ENCODE measurements at places on chromosomes 7 and 10.
A peak's percentile ranks its signal among the peaks of the same experiment; 100 is the strongest.

DNA sequence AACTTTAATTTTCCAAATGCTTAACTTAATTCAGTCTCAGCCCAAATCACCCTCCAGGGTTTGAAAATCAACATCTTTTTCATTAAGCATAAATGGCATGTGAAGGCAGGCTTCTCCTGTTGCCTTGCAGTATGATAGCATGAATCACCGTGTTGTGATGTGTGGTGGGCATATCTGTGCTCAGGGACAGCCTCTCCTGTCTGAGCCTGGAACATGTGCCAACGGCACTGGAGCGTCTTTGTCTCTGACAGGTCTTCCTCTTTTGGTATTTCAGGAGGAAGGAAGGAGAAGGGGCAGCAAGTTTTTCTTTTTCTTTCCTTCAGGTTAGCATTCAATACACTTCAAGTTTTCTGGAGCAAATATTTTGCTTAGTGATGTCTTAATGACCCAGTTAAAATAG is 57.6 kb downstream of the LRGUK start:
- DNase-seq: no peak

- DNase-seq: no peak
Measured at GRCh38 chr7:151244841-151245346, 3.6 kb downstream of the SMARCD3 start.

DNA sequence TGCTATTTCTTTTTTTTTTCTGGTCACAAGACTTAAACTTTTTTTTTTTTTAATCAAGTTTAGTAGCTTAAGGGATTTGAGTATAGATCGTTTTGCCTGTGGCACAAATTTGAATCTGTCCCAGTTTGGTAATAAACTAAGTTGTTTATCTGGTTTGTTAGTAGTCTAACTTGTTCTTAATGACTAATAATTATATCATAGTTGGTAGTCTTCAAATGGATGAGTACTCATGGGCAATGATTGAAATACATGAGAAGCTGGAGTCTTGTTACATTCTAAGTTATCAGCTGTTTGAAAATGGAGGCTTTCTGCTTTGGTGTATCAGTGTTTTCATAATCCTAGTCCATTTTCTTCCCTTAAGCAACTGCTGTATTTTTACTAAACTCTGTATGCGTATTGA is 12.3 kb downstream of the BTAF1 start:
- DNase-seq: no peak

- no peak for DNase-seq
Measured at GRCh38 chr10:125023862-125024496, 82.1 kb downstream of the ZRANB1 start.

- DNase-seq: no peak
Measured at GRCh38 chr10:77872151-77872946, 54.2 kb downstream of the DLG5 start.

GRCh38 chr10:97134110-97134509 is 51.6 kb downstream of the SLIT1 start:
- no peak for DNase-seq

- DNase-seq: peak; percentile 86
Measured at GRCh38 chr7:4809666-4810065, 34.2 kb downstream of the AP5Z1 start.

DNA sequence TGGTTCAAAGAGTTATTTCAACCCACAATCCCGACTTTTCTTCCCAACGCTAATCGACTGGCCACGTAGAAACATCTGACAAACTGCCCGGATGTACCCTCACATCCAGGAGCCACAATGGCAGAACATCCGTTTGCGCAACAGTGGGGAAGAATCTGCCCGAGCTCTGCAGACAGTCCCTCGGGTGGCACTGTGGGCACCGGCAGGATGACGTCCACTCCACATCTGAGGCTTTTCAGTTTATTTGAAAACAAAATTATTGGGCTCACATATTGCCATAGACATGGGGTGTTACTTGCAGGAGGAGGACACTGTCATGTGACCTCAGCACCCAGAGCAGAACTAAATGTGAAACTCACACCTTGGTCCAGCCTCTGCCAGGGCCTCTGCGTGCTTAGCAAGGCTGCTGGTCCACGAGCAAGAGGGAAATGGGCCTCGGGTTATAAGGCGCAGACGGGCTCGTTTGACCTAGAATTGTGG is 84.1 kb downstream of the MKI67 start:
- no peak for DNase-seq

GRCh38 chr7:80721883-80722615 is 83.6 kb downstream of the CD36 start:
- DNase-seq: peak; percentile 77

DNA sequence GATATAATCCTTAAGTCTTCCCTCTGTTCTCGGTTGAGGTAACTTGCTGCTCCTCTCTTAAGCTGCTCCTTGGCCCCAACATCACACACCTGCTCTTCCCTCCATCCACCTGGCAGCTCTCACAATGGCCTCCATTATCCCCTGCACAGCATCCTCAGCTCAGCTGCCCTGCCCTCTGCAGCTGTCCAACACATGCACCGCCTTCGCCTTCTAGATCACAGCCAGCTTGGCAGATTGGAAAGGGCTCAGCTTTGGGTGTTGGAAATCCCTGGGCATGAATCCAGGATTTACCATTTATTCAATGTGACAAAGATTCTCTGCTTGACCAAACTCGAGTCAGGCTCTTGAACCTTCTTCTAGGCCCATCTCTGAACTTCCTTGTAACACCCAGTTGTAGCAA is 20.6 kb downstream of the RGR start:
- no peak for DNase-seq

- DNase-seq: no peak
Measured at GRCh38 chr7:11506417-11506816, 325.6 kb downstream of the THSD7A start.

- no peak for DNase-seq
Measured at GRCh38 chr7:159046300-159046699, 98.4 kb downstream of the VIPR2 start.

- no peak for DNase-seq
Measured at GRCh38 chr7:28088901-28089714, 91.5 kb downstream of the JAZF1 start.

GRCh38 chr7:25255611-25256332 is 27.5 kb upstream of the NPVF start:
- DNase-seq: no peak

GRCh38 chr10:71266147-71266917 is 52.7 kb upstream of the SLC29A3 start:
- no peak for DNase-seq

GRCh38 chr7:111953611-111954010 is 252.6 kb downstream of the DOCK4 start:
- no peak for DNase-seq

DNA sequence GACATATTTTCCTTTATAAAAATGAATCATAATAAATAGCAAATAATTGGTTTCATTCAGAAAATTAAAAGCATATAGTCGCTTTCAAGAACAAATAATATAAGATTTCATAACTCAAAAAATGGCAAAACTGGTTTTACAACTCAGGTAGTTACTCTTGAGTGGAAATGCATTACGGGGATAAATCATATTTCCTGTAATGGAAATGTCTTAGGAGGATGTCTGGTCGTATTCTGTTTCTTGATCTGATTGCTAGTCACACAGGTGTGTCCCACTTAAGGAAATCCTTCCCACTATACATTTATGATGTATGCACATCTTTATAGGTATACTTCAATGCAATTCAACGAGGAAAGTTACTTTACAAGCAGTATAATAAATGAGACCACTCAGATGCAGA is 20.7 kb downstream of the NRAP start:
- DNase-seq: no peak

DNA sequence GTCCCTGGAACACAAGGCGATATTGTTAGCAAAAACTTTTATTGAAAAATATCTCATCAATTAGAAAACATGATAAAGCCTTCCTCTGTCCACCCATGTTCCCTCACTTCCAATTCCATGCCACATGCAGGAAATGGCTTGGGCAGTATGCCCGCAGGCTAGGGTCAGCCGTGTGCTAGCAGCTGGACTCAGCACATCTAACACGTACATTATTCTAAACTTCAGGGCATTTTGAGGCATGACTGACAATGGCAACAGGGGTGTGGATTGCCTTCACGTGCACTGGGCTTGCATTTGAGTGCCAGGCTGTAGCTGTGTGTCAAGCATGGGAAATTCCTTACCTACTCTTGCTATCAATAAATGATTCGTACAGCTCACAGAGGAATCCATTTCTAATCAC is 642.1 kb downstream of the INHBA start:
- no peak for DNase-seq

DNA sequence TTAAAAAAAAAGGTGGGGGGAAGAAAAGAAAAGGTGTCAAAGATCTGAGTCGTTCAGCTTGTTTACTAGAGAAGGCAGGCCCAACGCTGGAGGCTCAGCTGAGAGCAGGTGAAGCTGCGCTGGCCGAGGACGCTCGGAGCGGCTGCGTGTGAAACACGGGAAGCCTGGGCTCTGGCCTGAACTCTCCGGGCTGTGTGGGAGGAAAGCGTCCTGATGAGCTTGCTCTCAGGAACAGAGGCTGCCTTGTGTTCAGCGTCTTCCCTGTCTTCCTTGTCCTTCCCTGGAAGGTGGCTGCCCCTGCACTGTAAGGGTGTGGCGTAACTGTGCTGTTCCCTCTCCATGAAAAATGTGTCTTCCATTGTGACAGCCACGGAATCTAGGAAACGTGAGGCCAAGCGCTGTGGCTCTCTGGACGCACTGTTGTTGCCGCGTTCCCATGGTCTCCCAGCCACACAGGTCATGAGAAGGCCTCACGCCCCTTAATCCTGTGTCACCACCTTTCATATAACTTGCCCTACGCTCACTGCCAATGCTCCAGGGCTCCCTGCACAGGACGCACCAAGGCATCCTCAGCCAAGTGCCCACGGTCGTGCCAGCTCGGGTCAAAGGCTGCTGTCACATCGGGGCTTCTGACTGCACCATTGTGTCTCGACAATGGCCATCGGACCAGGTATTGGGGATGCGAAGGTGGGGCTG is 15.8 kb downstream of the IL15RA start:
- no peak for DNase-seq

GRCh38 chr10:16853201-16853600 is 36.0 kb upstream of the RSU1 start:
- DNase-seq: peak; percentile 63

GRCh38 chr7:1377111-1377909 is 82.0 kb downstream of the MICALL2 start:
- DNase-seq: no peak

DNA sequence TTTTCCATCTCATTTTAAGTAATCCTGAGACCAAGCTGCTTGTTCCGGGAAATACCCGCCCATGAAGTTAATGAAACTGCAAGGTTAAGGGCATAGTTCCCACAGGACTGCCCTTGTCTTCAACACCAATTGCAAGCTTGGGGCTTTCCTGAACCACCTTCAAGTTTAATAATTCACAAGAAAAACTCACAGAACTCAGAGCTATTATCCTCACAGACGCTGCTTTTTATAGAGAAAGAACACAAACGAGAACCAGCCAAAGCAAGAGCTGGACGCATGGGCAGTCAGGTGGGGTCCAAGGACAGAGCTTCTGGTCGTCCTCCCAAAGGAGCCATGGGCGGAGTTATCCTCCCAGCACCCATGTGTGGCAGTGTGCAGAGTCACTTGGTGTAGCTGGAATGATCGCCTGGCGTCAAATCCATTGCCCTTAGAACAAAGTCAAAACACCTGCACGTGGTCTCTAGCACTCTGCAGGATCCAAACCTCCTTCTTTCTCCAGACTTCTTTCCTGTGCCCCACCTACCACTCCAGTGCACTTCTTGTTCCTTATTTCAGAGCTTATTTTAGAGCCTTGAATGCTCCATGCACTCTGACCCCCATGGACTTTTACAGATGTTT is 56.7 kb downstream of the SNX10 start:
- DNase-seq: peak; percentile 78

GRCh38 chr10:96285331-96285752 is 14.0 kb upstream of the BLNK start:
- DNase-seq: no peak

GRCh38 chr7:152435384-152436110 is at the start of gene KMT2C:
Gene KMT2C, minus strand, starts transcription at chr7:152436003. Its CDS starts 217 bp downstream, at chr7:152435786.
- no peak for DNase-seq

- no peak for DNase-seq
Measured at GRCh38 chr10:86255405-86256251, 111.0 kb downstream of the GRID1 start.

DNA sequence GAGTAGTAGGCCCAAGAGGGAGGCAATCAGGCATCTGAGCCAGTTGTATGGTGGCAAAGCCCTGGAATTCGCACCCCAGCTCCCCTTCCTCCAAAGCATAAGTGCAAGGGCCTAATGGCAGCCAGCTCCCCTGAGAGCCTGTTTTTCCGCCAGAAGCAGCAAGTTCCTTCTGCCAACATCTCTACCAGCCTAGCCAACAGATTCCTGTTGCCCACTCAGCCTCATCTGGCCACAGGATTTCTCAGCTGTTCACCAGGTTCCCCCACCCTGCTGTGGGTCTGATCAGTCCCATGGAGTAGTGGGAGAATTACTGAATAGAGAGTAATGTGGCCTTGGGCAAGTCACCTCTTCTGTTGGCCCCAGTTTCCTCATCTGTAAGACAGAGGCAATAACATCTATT is 186.2 kb upstream of the PDE1C start:
- no peak for DNase-seq

GRCh38 chr7:26199301-26200037 is 1.1 kb downstream of the HNRNPA2B1 start:
- no peak for DNase-seq

GRCh38 chr10:3350617-3351258 is 178.2 kb upstream of the PITRM1 start:
- DNase-seq: no peak

DNA sequence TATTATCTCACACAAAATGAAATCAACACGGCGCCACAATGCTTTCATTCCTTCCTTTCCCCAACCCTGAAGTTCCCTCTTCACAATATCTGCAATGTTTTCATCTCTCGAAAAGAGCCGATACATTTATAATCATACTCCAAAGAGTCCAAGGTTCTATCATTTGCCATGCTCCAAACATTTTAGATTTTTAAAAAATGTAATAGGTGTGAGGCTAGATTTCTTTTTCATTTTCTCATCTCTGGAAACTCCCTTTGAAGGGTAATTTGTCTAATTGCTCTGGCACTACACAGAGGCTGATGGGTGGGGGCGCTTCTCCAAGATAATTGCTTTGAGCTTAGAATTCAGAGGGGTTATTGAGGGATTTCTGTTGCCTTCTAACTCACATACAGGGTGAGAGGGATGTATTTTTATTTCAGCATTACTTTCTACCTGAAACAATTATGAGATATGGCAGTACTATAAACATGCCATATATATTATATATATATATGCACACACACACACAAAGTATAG is 4.9 kb downstream of the DLX5 start:
- no peak for DNase-seq

- no peak for DNase-seq
Measured at GRCh38 chr10:79409038-79409725, 36.2 kb downstream of the ZCCHC24 start.

GRCh38 chr10:89114846-89115625 is 92.1 kb downstream of the CH25H start:
- DNase-seq: no peak

DNA sequence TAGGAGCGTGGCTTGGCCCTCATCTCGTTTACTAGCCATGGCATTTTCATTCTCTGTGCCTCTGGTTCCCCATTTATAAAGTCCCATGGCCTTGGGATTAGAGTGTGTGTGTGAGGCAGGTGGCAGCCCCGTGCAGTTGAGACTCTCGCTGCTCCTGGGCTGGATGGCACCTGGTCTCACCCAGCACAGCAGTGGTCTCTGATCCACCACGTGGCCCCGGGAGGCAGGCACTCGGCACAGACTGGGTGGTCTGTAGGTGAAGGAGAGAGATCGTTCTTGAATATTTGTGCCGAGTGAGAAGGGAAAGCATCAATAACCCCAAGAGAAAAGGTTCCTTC is 50.4 kb downstream of the CALML3 start:
- no peak for DNase-seq
